Stimulated activated CD8-positive, alpha-beta memory T cell treated with anti-CD3 and anti-CD28 coated beads, Interleukin-7, amount 100 ng/mL, for 24 hours (primary cell): ENCODE measurements at places on chromosomes 6 and 20.

DNA sequence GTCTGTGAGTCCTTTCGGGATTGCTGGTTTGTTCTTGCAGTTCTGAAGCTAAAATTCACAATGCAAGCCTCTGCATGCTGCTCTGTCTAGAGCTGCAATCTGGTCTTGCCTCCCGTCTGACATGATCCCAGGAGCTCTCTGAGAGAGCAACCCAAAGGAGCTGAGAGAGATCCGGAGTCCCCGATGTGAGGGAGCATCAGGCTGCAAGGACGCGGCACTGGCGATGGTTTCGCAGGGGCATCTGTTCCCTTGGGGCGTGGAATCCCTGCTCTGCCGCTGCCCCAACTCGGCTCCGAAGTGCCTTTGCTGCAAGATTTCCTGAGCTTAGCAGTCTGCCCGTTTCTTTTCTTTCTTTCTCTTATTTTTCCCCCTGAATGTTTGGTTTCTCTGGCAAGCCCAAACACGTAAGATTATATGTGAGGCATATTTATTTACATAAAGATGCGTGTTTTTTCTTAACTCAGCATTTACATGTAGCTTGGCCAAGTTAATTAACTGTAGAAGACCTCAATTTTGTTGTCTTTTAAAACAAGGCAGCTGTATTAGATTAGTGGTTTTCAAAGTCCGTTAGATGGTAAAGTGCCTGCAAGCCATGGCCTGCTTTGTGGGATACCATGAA lies 873.0 kb downstream of the KIF16B start:
- no peak for DNase-seq

DNA sequence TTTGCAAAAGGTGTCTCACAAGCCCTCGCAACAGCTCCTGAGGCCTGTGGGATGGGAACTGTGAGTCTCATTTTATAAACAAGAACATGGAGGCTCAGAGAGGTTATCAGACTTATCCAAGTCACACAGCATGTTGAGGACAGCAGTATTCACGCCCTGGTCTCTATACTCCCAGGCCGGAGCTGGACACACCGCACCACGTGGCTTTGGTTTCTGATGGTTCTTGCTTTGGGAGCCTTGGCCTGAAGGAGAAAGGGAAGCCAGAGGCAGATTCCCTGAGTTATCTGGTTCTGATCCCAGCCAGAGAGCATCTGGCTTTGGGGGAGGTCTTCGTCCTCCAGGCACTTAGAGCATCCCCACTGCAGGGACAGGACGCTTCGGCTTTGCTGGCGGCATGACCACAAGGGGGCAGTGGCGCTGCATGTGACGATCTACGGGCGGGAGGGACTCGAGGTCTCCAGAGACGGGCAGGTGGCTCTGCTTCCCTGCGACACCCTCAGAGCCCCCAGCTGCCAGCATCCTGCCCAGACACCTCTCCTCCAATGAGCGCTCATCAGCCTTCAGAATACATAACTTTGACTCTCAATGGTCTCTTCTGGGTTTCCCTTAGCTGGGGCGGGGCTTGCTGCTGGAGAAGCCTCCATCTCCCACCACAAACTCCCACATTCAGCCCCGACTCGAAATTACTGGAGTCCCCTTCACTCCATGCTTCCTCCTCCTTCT lies 51.4 kb upstream of the SAYSD1 start:
- DNase-seq: peak; percentile 74

DNA sequence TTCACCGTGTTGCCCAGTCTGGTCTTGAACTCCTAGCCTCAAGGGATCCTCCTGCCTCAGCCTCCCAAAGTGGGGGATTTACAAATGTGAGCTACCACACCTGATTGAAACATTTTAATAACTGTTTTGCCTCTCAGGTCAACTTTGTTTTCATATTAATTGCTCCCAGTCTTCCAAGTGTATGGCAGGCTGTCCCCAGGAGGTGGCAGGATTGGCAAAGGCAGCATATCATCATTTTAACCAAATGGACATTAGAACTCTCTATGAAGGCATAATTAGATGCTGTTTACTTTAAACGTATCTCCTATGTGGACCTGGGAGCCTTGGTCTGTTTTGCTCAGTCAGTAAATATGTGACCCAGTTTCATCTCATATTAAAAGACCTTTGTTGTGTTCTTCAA lies 59.2 kb upstream of the CSE1L start:
- DNase-seq: no peak

- DNase-seq: no peak
Observed at GRCh38 chr20:25278636-25279361, 30.9 kb downstream of the PYGB start.

- no peak for DNase-seq
Observed at GRCh38 chr6:149895048-149895590, 2.8 kb downstream of the RAET1E start.

DNA sequence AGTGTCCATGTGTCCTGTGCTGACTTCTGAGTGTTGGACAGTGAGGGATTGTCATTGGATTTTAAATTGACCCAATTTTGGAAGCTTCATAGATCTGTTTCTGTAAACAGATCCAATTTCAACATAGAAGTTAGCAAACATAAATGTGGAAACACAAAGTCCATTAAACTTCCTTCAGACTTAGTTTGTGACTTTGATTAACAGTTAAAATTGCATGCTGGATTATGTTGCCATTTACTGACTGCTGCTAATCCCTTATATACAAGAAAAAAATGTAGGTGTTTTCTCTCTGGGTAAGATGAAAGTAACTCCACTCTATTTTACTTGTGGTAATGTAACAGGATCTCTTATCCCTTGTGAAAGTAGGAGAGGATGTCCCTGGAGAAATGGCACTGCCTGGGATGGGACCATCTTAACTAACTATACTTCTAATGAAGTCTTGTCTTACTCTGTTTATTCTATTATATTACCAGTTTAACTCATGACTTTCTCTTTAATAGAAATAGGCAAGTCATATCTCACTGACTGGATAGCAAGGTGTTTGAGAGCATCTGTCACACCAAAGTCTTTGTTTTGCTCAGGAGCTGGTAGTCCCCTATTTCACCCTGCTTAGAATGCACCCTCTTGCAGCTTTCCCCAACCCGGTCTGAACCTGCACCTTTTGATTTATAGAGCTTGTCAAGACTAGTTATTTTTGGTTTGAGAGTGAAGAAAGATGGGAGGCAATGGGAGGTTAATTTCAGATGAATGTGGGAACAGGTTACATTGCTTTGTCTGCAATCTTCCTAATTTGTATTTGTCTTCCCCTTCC lies 7.2 kb downstream of the TPX2 start:
- no peak for DNase-seq

- no peak for DNase-seq
Observed at GRCh38 chr6:130879826-130880225, 52.6 kb downstream of the SMLR1 start.

- DNase-seq: no peak
Observed at GRCh38 chr6:4790158-4790899, 14.1 kb downstream of the CDYL start.

- DNase-seq: no peak
Observed at GRCh38 chr6:79277109-79277508, 42.6 kb upstream of the HMGN3 start.

- no peak for DNase-seq
Observed at GRCh38 chr6:5085648-5086293, 630 bp downstream of the PPP1R3G start.

DNA sequence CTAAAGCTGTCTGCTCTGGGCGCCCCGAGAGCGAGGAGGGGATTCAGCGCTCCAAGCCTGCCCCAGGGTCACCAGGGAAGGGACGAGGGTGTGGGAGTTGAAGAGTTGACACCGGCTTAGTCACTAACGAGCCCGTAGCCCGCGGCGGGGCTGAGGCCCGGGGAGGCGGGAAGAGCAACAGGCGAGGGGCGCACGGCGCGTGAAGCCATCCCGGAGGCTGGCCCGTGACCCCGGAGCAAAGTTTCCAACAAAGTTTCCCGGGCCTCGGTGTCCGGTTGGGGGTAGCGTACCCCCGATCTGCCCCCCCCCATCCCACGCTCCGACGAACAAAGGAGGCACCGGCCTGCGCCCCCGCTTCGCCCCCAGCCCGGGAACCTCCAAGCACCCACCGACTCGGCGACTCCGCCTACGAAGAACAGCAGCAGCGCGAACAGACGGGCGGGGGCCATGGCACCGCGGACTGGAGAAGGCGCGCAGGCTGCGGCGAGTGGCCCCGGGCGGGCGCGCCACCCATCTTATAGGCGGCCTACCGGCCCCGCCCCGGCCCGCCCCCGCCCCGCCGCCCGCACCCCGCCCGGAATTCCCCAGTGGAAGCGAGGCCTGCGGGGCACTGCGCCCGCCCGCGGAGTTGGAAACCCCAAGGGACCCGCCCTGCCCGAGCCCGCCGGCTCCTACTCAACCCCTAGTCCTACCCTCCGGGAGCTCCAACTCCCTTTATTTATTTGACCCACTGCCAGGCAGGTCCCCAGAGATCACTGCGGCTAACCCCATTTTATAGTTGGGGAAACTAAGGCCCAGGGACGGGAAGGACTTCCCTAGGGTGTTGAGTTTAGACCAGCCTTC lies at the start of gene SDC4:
TSS of gene SDC4 (minus strand) at position 489 of the 843 bp plus-strand sequence. CDS start at position 449, 40 bp downstream.
- DNase-seq: peak; percentile 34

GRCh38 chr6:75283907-75284631 lies 523 bp downstream of the TMEM30A start:
- DNase-seq: no peak

DNA sequence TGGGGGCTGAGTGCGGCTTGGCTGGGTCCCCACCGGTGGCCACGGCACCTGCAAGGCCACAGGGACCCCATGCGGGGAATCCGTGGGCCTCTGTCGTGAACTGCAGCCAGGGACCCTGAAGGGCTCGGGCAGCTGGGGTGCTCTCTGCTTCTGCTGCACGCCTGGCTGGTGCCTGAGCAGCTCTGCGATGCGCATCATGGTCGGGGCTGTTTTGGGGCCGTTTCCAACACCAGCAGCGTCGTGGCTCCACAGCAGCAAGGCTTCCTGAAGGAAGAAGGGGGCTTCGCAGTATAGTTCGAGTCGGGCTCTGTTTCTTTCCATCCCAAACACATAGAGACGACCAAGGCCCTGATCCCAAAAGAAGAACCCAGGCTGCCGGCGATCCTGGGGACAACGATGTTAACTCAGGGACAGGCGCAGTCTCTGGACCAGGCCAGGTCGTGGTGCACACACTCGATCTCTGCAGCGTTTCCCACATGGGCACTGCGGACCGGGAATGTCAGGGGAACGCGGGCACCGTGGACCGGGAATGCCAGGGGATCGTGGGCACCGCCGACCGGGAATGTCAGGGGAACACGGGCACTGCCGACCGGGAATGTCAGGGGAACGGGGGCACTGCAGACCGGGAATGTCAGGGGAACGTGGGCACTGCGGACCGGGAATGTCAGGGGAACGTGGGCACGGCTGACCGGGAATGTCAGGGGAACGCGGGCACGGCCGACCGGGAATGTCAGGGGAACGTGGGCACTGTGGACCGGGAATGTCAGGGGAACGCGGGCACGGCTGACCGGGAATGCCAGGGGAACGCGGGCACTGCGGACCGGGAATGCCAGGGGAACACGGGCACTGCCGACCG lies 36.8 kb upstream of the BHLHE23 start:
- no peak for DNase-seq

GRCh38 chr6:29763491-29764289 lies 40.5 kb downstream of the HLA-F start:
- no peak for DNase-seq

DNA sequence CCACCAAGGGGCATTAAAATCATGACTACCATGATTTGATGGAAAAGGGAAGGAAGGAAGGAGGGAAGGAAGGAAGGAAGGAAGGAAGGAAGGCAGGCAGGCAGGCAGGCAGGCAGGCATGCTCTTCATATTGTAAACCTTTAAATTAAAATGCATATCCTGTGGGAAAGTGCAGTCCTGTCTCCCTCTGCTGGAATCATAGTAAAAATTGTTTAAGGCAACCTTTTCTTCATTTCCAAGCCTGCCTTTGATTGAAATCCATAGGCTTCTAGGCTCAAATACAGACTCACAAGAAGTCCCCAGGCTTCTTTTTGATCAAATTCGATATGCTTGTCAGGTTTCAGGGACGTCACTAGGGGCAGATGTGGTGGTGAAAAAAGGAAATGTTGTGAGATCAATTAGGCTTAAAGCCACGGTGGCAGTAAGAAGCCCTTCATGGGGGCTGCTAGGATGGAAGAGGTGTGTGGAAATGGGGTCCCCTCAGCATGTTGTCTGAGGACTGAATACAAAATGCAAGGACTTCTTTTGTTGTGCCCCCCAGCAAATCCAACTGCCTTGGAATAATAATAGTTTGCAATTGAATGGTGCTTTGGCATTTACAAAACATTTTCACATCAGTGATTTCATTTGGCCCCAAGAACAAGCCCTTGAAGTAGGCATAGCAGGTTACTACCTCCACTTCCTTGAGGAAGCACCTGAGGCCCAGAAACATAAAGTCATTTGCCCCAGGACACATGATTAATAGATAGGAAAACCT lies 25.6 kb upstream of the GABRR1 start:
- DNase-seq: no peak

DNA sequence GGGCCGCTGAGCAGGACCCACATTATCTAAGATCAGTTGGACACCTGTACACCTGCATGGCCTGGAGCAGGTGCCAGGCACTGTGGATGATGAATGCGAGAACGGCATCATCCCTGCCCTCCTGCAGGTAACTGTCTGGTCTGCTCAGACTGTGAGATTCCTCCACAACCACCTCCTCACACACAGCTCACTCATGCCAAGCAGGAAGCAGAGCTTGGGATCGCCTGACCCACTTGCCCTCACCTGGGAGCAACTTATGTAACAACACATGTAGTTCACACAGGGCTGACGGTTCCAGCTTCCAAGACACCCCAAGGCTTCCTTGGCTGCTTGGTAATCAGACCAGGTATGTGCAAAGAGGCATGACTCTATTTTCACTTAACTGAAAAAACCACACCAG lies 359.2 kb downstream of the PREX1 start:
- no peak for DNase-seq
